ENCODE measurements at places on chromosomes 3 and 15. TPM values are rescaled to one million over a fixed set of nuclear protein-coding genes. Genes with fewer than 3 reads are reported as not detected.
A peak's percentile ranks its signal among the peaks of the same experiment; 100 is the strongest.

DNA sequence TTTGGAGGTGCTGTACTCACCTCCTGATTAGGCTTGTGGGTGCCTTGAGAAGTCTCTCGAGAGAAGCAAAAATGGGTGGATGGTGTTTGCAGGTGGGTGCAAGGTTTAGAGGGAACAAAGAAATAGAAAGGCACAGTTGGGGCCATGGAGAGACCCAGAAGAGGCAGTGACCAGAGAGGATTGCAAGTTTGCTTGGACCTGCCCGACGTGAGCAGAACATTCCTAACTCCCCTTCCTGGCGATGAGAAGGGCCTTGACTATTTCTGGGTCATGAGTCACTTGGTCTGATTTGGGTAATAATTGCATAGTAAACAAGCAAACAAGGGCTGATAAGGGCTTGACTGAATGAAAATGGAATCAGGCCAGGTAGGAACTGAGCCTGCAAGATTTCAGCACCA is 7.0 kb upstream of the CTSH start:
- DNase-seq, result peak; percentile 56

The GABRA5 gene
- 0.66 TPM for total RNA-seq

DNA sequence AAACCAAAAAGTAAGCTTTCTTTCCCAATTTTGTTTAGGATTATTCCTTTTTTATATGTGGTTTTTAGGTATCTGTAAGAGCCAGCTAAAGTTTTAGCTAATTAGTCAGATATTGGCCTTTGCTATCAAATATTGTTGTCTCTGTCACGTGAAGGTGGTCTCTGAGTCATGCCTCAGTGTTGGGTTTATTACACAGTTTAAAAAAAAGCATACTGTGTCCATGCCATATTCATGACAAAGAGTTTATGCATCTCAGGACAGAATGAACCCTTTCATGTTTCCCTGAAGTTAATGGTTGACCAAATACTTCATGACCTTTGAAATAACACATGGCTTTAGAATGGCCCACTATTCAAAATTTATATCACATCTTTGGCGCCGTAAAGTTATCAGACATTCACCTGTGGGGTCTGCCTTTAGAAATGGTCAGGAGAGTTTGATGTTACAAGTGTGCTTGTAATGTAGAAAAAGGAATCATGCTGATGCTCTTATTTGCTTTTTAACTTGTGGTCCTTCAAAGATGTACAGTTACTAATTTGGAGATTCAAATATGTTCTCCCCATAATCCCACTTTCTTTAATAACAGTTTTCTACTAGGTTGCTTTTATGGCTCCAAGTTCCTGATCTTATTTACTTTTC is 101.5 kb downstream of the MYRIP start:
- DNase-seq, result no peak

- DNase-seq, result no peak
Measured at GRCh38 chr3:167967257-167968036, 128.3 kb downstream of the GOLIM4 start.

- peak; percentile 19 for DNase-seq
Measured at GRCh38 chr15:92383519-92384324, 10.0 kb upstream of the ST8SIA2 start.

DNA sequence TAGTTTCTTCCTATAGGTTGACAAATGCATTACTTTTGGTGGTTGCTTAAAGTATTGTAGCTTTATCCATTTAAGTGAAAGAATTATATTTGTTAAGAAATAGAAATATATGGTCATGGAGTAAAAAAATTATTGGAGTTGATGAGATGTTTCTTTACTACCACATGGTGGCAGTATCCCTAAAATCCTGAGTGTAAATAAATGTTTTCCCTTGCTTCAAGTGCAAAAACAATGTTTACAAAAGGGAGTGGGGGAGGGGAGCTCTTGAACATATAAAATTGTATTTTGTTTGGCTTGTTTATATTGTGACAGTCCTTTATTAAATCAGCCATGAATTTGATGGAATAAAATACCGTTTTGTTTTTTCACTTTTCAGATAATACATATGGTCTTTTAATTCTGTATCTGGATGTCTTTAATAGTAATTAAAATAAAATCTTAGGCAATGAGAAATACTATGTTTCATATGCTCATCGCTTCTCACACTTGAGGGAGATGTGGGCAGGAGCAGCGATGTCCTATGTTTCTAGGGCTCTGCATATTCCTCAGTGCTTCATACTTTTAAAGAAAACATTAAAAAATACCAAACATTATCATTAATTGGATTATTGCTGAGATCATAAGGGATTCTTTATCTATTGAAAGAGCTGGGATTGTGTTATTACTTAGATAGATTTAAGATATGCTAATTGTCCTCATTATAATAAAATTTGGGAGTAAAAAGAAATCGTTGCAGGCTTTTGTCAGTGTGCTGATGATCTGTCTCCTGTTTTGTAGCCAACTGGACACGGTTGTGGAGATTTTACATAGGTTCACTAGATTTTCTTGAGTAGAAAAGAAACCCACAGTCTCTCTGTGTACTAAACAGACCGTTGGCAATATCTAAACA is 349.7 kb downstream of the TUSC7 start:
- no peak for DNase-seq

The SH2D7 gene
- not detected for total RNA-seq

DNA sequence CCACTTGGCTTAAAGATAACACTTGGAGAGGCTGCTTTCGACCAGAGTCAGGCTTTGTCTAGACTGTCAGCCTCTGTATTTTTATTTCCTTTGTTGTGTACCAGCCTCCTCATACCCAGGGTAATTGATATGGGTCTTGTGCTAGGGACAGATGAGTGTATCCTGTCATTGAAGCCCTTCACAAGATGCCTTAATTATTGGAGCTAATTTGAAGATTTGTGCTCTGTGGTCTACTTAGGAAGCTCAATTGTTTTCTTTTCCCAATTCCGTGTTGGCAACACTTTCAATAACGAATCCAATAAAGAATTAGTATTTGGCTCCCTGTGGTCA is 60.5 kb upstream of the DPH6 start:
- no peak for DNase-seq

GRCh38 chr3:127646501-127647046 is 17.6 kb downstream of the PODXL2 start:
- no peak for DNase-seq

The THBS1 gene
- 398 TPM for total RNA-seq

The MNS1 gene
- total RNA-seq, result 1.6 TPM

- DNase-seq, result peak; percentile 72
Measured at GRCh38 chr15:89971592-89971997, 29.5 kb upstream of the ZNF710 start.

All from body of pancreas (tissue), 4 donors.